NCI-H446 treated with DMSO at 0.1 percent for 48 hours (cell line): ENCODE measurements at places on chromosomes 2 and 18.

GRCh38 chr2:177260379-177260778 lies 4.1 kb downstream of the NFE2L2 start:
- DNase-seq, result no peak

GRCh38 chr2:86350751-86351150 lies 13.3 kb upstream of the REEP1 start:
- no peak for DNase-seq

- DNase-seq, result no peak
Measured at GRCh38 chr2:45008296-45009129, 739 bp downstream of the SIX2 start.

DNA sequence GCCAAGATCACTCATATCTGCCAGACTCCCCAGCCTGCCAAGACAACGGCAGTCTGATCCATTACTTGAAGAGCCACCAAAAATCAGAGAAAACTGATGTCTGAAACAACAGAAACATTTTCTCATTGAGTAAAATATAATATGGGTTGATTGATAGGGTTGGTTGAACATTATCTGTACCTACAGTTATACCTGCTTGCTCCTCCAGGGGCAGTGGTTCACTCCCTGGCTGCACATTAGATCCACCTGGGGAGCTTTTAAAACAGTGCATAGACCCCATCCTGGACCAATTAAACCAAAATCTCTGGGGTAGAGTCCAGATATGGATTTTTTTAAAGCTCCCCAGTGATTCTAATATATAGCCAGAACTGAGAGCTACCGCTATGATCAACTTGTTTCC lies 43.6 kb upstream of the SLC14A2 start:
- peak; percentile 31 for DNase-seq

GRCh38 chr18:56748698-56749268 lies 97.6 kb downstream of the WDR7 start:
- DNase-seq, result peak; percentile 19

GRCh38 chr2:33223856-33224255 lies 252.6 kb upstream of the RASGRP3 start:
- DNase-seq, result no peak

- no peak for DNase-seq
Measured at GRCh38 chr2:185471441-185471840, 267.2 kb upstream of the FSIP2 start.

DNA sequence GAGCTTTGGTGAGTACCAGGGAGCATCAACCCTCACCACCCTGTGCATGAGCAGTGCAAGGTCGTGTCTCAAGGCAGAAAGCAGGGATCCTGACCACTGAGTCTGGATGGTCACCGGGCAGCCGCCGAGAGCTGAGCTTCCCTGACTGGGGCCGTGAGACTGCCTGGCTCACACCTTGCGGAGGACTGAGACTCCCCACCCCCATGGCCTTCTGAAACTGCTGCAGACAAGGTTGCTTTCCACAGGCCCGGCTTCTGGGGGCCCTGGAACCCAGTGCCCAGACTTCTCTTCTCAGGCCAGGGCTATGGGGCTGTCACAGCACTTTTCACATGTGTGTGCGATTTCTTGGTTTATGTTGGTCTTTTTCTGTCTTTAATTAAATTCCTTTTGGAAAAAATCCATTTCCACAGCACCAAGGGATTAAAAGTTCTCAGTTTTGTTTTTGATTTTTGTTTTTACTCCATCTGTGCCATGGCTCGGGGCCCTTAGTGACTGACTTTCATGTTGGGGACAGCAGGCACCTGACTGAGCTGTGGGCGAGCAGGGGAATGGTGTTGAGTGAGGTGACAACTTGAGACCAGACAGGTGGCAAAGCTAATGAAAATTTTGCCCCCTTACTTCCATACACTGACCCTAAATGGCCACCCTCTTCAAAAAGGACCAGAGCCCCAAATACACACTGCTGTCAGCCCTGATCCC lies 297.9 kb downstream of the CYP26B1 start:
- no peak for DNase-seq
